Fibroblast of the conjunctiva (primary cell): ENCODE measurements at places on chromosomes 6 and 20.

DNA sequence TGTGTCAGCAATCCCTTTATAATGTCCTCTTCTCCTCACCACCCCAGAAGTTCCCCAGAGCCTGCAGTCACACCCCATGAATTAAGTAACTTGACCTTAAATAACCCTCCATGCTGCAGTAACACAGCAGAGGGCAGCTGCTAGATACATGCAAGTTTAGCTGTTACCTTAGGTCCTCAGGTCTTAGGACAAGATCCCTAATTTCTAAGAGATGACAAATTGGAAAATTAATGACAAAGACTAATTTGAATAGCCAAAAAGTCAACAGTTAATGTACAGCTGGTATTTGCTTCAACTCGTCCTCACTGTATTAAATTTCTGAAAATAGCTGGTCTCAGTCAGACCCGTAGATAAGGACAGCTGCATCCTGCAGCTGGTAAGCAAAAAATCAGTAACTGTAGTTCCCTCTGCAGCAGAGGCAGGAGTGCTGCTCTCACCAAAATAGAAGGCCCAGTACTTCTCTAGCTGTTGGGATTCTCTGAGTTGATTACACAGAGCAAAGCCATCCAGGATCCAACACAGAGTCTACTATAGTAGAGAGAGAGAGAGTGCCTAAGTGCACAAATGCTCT, 62.4 kb downstream of the TNFRSF21 start:
- DNase-seq: no peak

DNA sequence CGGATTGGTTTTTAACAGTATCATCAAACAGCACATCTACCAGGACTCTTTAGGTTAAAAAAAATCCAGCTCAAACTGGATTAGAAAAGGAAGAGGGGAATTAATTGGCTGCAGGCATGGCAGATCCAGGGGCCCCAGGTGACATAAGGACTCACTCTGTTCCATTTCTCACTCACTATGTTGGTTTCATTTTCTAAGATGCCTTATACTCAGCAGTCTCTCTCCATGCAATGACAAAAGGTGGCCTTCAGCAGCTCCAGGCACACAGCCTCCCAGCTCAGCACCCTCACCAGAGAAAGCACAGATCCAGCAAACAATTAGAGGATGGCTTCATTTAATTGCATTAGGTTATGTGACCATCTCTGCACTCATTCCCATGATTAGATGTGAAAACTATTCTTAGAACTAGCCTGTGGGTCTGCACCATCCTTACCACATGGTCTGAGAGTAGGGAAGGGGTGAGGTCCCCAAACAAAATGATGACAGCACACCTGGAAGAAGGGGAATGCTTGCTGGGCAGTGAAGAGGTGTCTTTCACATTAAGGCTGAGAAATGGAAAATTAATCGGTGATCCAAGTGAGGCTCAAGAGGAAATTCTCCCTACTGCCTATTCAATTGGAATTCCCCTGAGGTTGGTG, 243.1 kb downstream of the CDH26 start:
- DNase-seq: no peak

GRCh38 chr20:58611236-58612030, 39.6 kb upstream of the STX16 start:
- DNase-seq: no peak

DNA sequence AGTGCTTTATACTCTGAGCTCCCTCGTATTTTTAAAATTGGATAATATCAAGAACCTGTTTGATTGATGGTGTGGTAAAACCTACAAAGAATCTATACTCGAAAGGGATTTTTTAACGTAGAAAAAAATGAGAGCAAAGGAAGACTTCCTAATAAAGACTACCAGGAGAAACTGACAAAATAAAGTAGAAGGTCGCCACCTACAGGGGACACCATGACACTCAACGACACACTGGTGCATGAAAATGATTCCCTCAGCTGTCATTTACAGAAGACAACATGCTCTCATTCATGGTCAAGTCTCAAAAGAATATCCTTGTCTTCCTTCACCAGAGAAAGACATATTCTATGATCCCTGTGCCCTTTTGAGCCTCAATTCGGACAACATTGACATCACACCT, 10.1 kb upstream of the NHSL1 start:
- DNase-seq: no peak

DNA sequence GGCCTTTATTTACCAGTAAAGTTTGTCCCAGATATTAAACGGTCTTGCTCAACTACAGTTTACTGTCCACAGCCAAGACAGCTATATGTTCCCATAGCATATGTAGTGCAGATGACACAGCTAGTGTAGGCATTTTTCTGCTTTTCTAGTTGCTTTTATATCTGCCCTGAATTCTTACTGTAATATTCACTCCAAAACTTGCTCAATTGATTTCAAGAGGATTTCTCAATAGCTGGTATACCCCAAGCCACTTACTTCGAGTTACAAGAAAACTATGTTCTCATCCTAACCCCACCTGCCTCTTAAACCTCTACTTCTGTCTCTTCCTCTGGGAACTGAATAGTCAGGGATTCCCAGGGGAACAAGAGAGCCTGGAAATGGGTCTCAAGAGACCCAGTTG, 18.9 kb upstream of the ROS1 start:
- DNase-seq: peak; percentile 37

GRCh38 chr6:167115054-167115453, 7.8 kb upstream of the CCR6 start:
- DNase-seq: no peak

- DNase-seq: no peak
Measured at GRCh38 chr6:127288705-127289104, 22.0 kb downstream of the RNF146 start.

GRCh38 chr20:58224097-58224496, 4.4 kb downstream of the ANKRD60 start:
- DNase-seq: no peak

- no peak for DNase-seq
Measured at GRCh38 chr6:63268574-63268973, 51.2 kb downstream of the LGSN start.

GRCh38 chr6:151681433-151682059, 125.9 kb upstream of the ESR1 start:
- no peak for DNase-seq

DNA sequence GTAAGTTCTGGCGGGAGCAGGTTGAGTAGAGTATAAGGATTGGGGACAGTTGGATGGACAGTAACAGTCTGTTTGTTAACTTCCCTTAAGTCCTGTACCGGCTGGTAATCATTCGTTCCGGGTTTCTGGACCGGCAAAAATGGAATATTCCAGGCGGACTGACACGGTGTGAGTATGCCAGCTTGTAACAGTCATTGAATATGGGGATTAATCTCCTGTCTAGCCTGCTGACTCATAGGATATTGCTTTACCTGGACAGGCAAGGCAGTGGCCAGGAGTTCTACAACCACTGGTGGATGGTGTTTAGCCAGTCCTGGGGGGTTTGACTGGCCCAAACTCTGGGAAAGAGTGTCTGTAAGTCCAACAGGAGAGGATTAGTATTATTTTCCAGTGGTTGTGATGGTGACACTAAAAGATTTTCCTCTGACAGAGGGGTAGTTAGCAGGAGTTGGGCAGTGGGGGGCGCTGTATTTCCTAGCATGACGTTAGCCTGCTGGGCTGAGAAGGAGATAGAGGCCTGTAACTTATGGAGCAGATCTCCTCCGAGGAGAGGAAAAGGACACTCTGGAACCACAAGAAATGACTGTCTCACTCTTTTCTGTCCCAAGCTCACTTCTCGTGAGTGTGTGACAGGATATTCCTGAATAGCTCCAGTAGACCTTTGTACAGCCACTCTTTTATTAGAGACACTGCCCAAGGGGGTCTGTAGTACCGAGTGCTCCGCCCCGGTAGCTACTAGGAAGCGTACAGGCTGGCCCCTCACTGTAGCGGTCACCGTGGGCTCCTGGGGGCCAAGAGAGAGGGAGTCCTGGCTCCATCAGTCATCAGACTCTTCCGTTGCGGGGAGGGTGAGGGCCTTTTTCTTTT, 152.2 kb downstream of the TRIM27 start:
- no peak for DNase-seq

DNA sequence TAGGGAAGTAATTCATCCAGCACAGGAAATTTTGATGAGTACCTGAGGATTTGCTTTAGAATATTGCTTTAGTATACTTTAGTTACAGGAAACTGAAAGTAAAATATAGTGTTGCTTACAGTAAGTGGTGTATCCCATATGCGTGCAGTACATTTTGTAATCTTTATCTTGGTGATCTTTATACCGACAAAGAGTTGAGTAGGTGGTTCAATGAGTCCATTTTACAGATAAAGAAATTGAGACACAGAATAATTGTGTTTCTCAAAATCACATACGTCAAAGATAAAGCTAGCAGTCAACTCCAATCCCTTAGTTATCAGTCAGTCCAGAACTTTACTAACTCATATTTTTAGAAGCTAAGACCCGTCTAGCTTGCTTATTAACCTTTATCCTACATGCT, 65.8 kb upstream of the E2F3 start:
- DNase-seq: no peak

- no peak for DNase-seq
Measured at GRCh38 chr6:152004896-152005295, 197.4 kb downstream of the ESR1 start.

GRCh38 chr6:40439026-40439800, 148.0 kb downstream of the LRFN2 start:
- no peak for DNase-seq

DNA sequence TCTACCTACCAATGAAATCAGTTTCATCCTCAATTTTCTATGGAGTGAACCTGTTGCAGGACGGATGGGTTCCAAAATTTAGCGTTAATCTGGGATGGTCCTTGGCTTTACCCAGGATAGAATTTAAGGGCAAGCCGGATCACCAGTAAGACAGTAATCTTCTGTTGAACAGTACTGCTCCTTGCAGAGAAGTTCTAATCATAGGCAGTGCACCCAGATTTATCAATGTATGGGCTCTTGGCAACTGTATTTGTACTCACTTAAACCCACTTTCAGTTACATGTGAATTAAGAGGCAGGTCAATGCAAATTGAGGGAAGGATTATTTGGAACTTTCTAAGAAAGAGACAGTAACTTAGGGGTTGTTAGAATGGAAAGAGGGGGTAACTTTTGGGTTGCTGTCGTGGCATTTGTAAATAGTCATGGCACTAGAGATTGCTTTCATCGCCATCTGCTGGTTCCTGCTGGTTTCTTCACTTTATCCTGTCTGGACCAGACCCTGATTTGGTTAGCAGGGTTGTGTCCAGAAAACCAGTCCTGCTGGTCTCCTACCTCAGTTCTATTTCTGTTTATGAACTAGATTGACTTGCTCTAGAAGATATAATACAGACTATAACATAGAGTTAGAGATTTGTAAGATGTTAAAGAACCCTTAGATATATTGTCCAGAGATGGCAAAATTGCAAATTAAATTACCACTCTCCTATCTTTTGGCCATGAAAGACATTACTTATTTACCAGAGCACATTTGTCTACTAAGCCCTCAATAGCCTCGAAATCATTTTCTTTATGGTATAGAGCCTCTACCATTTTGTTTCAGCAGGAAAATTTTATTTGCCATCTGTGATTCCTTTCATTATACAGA, 646.3 kb downstream of the UTRN start:
- DNase-seq: peak; percentile 26

GRCh38 chr20:61895016-61895415, 170.7 kb downstream of the TAF4 start:
- no peak for DNase-seq

DNA sequence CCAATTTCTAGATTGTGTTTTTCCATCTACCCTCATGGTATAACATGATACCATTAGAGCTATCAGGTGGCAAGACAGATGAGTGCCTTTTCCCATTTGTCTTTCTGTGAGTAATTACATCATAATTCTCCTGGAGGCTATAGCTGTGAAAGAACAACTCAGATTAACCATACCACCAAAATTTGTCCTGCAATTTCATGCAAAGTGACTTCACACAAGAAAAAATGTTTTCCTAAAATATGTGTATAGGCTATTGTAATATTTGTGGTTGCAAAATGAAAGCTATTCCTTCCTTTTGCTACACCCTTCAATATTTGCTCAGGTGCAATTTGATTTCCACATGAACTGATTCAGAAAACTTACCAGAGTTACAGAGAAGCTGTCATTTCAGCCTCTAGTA, 547.7 kb upstream of the ID4 start:
- no peak for DNase-seq

- no peak for DNase-seq
Measured at GRCh38 chr20:35657271-35657670, 7.4 kb downstream of the CPNE1 start.
